ENCODE measurements at places on chromosomes 12 and 14. TPM values are rescaled to one million over a fixed set of nuclear protein-coding genes. Genes with fewer than 3 reads are reported as not detected.

CLSTN3 gene
- 31.0 TPM for total RNA-seq

ZFHX2 gene
- 2.3 TPM for total RNA-seq

MORN3 gene
- 0.32 TPM for total RNA-seq

GRCh38 chr14:36655963-36656686 lies 5.5 kb upstream of the PAX9 start:
- no peak for DNase-seq

DNA sequence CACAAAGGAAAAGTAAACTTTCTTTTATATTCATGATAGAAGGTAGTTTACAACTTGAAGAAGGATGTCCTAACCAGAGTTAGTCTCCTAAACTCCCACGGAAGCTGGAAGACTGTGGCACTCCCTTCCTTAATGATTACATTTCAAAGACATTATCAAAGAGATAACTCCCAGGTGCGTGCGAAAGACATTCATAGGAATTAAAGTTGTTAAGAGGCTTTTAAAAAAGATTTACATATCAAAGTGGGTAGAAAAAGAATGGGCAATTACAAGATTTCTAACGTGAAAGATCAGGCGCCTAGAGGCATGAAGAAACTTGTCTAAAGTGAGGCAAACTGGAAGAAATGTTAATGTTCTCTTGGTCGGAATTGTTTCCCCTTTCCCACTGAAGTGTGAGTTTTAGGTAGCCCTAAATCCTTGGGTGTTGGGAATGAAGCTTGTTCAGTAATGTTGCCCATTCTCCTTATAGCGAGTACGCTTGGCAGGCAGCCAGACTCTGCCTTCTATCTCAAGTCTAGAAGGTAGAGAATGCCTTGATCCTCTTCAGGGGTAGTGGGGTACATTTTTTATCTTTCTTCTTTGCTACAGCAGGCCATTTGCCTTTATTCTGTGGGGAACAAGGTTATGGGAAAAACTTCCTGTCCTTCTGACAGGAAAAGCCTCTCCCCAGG lies 642.0 kb downstream of the SLC6A15 start:
- DNase-seq = no peak

GRCh38 chr12:116982791-116983411 lies 72.2 kb downstream of the FBXW8 start:
- no peak for DNase-seq

DNA sequence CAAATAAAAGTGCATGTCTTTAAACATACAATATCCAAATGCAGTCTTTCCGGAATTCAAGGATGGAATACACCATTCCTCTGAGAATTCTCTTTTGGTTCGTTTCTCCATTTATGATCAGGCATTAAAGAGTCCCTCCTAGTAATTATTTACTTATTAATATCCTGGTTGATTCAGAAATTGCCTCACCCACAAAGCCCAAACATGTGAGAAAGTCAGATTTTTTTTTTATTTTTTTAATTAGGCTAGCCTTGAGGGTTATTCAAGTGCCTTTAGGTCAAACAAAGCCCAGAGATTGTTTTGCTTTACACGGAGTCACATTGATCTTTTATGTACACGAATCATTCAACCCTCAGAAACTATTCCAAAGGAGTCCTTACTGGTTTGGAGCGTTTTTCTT lies 6.4 kb upstream of the TSPAN8 start:
- DNase-seq = no peak

- no peak for DNase-seq
Measured at GRCh38 chr12:64650762-64651161, 40.5 kb downstream of the RASSF3 start.

DNA sequence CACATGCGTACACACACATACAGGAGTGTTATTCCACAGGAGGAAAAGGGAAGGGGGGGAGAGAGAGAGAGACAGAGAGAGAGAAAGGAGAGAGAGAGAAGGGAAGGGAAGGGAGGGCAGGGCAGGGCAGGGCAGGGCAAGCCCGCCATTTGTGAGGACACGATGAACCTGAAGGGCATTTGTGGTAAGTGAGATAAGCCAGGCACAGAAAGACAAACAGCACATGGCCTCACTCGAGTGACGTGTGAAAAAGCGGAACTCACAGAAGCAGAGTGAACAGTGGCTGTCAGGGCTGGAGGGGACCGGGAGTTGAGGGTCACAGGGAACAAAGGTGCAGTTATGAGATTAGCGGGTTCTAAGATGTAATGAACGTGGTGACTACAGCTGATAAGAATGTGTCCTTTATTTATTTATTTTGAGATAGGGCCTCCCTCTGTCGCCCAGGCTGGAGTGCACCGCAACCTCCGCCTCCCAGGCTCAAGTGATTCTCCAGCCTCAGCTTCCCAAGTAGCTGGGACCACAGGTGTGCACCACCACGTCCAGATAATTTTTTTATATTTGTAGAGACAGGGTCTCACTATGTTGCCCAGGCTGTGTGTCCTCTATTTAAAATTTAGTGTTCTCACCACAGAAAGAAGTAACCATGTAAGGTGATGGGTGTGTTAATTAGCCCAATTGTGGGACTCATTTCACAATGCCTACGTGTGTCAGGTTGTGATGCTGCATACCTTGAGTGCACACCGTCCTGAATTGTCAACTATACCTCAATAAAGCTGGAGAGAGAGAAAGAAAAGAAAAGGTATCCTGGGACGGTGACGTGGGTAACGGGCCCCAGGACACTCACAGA lies 18.7 kb upstream of the FBRSL1 start:
- no peak for DNase-seq

DNA sequence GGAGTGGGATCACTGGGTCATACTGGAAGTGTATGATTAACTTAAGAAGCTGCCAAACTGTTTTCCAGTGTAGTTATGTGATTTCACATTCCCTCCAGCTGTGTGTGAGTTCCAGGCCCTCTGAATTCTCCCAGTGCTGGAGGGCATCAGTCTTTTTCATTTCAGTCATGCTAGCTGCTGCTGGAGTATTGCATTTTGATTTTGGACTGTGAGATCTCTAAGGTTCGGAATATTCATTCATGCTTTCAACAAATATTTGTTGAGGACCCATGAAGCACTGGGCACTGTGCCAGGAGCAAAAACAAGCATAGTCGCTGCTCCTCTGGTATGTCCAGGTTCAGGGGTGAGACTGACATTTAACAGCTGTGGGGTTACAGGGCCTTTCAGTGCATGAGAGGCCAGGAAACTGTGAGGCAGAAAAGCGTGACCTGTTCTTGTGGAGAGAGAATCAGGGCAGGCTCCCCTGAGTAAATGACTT lies 133.2 kb downstream of the SCARB1 start:
- DNase-seq = no peak
